ENCODE measurements at places on chromosomes 12 and 14.

DNA sequence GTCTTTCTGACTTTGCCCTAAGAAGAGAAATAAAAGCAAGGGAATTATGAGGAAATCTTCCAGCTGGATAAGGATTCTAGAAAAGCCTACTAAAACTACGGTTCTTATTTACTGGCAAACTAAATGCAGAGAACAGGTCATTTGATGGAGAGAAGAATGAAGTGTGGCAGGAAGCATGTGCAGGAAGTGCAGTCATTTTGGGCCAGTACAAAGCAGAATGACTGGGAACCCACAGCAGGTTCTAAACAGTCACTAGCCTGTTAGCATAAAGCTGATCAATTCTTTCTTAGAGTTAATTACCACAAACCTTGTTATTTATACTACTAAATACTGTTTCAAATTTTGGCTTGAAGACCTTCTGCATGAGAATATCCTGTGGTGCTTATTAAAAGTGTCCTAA is 36.7 kb downstream of the CFAP54 start:
- no peak for DNase-seq

DNA sequence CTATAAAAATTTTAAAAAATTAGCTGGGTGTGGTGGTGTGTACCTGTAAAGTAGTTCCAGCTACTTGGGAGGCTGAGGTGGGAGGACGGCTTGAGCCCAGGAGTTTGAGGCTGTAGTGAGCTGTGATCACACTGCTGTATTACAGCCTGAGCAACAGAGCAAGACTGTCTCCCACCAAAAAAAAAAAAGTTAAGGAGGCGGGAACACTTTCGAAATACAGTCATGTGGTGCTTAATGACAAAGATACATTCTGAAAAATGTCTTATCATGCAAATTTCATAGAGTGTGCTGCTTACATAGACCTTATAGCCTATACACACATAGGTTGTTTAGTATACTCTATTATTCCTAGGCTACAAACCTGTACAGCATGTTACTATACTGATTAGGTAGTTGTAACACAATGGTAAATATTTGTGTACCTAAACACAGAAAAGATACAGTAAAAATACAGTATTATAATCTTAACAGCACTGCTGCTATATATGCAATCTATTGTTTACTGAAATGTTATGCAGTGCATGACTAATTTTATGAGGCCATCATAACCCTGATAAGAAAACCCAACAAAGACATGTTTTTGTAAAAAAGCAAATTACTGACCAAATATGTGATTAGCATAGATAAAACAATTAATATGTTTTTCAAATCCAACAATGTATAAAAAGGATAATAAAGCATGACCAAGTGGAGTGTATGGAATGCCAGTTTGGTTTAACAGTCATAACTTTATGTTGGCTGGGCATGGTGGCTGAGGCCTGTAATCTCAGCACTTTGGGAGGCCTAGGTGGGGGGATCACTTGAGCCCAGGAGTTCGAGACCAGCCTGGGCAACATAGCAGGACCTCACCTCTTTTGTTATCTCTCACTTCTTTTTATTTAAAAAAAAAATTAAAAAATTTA is 11.4 kb downstream of the EIF2S1 start:
- DNase-seq, result no peak

GRCh38 chr12:123264642-123265041 is 7.0 kb downstream of the CDK2AP1 start:
- no peak for DNase-seq

DNA sequence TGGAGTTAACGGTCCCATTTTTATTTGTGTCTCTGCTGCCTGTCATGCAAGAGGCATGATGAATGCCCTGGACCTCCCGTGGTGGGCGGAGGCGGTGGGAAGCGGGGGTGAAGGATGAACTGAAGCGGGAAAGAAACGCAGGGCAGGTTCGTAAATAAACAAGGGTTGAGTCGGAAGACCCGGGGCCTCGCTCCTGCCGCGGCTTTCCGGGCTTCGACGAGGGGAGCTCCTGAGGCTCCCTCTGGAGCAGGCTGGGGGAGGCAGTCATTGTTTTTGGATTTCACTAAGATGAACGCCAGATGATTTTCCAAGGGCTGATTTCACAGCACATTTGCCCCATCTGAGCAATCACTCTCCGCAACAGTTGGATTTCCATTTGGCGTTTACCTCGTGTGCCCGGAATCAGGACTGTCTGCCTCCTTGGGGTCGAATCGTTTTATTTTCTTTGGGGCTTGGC is 130.2 kb downstream of the SLC38A6 start:
- DNase-seq, result no peak

DNA sequence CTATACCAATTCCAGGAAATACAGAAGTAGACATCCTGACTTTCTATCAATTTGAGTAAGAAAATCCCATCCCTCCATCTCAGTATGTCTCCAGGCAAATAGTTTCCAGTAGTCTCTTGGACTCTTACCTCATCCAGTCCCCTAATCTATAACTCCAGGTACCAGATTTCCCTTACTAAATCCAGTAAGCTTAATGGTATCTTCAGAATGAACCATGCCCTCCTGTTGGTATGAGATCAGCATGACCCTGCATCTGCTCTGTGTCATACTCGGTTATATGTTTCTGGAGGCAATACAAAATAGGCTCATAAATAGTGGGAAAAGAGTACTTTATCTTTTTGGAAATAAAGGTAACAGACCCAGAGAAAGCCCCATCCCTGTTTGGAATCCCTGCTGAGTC is 18.4 kb downstream of the PIGH start:
- DNase-seq, result no peak

DNA sequence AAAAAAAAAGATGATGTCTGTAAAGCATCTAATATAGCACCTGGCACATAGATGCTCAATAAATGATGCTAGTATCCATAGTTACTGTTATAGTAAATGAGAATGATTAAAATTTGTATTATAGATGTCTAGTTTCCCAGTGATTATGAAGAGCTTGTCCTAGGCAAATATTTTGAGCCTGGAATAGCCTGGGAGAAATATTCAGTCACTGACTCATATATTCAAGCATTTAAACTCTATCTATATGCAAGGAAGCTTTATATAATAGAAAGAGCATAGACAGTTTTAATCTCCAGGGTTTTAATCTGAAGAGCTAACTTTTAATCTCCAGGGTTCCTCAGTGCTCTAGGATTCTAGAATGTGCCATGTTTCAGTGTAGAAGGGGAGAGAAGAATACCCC is 91.5 kb upstream of the VASH1 start:
- DNase-seq, result no peak

DNA sequence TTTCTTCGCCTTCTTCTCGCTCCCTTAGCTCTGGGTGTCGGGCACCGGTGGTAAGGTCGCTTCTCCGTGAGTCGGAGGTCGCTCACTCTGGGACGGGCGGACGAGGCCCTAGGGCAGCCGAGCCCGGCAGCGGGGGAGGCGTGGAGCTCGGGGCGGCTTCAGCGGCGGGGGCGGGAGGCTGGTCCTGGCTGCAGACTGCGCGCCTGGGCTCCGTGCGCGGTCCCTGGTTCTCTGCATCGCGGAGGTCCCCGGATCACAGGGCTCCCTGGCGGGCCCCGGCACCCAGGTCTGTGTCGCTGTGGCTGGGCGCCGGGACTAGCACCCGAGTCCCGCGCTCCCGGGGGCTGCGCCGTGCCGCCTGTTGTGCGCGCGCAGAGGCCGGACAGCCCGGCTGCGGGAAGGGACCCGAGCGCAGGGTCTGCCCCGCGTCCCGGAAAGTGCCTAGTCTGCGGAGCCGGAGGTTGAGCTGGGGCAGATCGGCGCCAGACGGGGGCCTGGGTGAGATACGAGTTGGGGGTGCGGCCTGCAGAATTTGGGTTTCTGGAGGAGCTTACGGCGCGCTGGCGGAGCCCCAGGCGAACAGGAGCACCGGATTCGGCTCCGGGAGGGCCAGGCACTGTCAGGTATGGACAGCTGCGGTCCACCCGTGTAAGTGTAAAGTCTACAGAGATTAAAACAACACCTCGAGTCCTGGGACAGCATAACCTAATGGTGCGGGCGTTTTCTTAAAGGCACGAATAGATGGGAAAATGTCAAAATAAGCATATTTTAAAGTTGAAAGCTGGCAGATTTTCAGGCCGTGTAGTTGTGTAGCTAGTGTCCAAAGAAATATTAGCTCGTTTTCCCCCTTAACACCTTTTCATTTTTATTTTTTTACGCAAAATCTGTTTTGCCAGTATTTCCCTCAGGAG is 713 bp downstream of the FRMD6 start:
- peak; percentile 48 for DNase-seq

- no peak for DNase-seq
Measured at GRCh38 chr12:48997719-48998496, 1.3 kb downstream of the DDN start.

- no peak for DNase-seq
Measured at GRCh38 chr12:129532082-129532481, 371.7 kb downstream of the TMEM132D start.

DNA sequence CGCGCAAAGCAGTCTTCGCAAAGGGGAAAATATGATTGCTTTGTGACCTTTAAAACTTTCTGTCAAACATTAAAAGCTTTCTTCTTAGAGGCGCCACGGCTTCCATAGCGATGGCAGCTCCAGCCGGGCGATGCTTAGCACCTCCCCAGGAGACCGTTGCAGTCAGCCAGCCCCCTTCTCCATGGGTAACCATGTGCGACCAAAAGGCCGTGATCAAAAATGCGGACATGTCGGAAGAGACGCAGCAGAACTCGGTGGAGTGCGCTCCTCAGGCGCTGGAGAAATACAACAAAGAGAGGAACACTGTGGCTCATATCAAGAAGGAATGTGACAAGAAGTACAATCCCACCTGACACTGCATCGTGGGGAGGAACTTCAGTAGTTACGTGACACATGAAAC is 12.7 kb upstream of the STON2 start:
- DNase-seq, result no peak

DNA sequence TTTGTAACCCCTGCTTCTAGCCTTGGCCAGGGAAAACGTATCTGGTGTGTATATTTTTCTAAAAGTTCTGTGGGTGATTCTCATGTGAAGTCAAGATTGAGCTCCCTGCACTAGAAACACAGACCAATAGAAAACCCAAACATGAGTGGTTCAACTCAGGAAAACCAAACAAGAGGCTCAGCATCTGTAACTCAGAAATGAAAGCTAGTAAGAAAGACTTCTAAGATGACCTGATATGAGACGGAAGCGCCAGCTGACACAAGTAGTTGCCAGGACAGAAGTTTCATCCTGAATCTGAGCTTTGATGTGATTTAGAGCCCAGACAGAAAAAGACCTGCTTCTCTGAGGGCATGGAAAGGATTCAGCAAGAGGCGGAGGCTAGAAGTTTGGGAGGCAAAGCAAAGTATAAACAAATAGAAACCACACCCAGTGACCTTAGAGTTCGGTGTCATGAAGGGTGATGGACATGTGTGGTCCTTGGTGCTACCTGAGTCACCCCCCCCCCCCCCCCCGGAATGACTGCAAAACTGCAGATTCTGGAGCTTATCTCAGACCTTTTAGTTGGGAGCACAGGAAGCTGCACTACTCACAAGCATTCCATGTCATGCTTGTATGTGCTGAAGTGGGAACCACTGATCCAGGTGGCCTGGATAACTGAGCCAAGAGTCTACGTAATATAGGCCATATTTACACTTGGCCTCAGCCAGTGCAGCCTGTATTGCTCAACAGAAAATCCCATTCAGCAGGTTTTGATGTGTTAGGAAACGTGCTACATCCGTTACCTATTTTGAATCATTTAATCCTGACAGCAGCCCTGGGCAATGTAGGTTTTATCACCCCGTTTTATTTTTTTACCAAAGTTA is 191.3 kb downstream of the ANO6 start:
- no peak for DNase-seq

GRCh38 chr14:75452324-75452723 is 24.5 kb downstream of the JDP2 start:
- no peak for DNase-seq

DNA sequence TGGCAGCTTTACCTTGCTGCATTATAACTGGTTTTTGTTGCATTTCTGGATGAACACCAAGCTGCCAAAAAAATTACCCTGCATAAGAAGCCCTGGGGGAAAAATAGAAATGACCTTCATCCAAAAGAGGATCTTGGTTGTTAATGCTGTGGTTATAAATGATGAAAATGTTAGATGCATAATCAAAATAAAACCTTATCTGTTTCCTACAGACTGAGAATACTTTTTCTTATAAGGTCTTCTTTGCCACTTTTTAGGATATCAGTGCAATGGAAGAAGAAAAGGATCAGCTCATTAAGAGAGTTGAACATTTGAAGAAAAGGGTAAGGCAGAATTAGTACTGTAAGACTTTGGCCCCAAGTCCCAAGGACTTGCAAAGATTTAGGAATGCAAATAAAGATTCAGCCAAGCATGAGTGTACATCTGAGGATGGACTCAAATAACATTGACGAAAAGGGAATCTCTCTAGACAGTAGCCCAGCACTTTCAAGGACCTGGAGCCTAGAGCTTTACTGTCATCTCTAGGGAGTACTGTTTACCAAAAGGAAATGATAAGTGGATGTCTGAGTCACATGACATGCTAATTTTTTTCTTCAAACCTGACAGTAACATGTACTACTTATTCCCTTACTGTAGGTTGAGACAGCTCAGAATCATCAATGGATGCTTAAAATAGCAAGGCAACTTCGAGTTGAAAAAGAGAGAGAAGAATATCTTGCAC is 10.7 kb downstream of the IFT81 start:
- no peak for DNase-seq

DNA sequence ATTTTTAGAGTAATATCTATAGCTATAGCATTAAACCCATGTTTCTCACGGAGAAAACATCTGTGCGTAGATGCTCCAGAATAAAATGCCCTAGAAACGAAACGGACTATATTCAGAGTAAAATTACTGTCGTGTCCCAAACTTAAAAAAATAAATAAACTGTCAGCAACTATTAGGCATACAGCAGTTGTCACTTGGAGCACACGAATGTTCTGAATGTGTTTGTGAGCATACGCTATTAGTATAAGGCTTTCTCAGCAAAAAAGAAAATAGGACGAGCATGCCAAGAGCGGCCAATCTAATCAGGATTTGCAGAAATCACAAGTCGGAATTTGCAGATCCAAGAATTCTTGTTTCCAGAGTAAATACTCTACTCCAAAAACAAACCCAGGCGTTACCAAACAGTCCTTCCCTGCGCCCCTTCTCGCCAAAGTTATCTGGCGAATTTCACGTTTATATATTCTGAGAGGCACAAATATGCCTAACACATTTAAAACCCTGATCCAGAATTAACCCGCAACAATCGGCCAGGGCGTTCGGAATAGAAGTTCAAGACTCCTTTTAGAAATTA is 836 bp downstream of the PTPN21 start:
- DNase-seq, result no peak

DNA sequence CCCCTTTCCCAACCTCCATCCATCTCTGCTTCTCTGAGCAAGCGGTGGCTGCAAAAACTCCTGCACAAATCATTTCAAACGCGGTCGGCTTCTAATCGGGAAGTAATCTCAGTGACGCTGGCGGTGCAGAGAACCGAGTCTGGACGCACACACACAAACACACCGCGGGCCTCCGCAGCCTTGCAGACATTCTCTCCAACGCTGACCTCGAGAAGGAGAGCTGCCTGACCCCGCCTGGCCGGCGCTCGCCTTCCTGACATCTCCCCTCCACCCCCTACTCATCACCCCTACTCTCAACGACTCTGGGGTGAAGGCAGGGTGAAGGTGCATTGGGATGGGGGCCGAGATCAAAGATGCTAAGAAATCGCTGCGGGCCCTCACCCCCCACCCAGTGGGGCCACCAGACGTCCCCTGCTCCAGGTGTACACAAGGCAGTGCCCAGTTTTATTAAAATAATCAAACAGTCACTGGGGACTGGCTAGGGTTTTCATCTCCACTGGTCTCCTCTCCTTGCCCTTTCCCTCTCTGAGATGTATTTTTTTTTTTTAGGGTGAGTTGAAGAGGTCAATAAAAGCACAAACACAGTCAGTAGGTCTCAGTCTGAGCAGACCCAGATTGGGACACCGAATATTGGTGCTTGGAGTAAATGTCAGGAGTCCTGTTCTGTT is 506 bp upstream of the TBX5 start:
- no peak for DNase-seq
